ENCODE measurements at places on chromosomes 4 and X.
A peak's percentile ranks its signal among the peaks of the same experiment; 100 is the strongest.

DNA sequence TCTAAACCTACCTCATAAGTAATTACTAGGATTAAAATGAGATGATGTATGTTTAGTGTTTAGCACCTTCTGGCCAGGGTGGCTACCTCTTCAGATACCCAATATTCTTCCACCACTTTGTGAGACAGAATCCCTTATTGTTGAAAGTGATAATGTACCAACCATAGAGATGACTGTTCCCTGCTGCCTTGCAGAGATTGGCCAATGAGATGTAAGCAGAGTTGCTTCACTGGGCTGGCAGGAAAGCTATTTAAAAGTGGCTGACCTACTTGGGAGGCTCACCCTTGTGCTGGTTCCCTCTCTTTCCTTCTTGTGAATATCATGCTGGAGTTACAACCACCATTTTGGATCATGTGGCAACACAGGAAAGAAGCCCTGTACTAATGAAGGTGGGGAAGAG is 58.9 kb downstream of the TMEM154 start:
- DNase-seq = no peak

- no peak for DNase-seq
Measured at GRCh38 chr4:89712141-89712540, 124.8 kb downstream of the SNCA start.

DNA sequence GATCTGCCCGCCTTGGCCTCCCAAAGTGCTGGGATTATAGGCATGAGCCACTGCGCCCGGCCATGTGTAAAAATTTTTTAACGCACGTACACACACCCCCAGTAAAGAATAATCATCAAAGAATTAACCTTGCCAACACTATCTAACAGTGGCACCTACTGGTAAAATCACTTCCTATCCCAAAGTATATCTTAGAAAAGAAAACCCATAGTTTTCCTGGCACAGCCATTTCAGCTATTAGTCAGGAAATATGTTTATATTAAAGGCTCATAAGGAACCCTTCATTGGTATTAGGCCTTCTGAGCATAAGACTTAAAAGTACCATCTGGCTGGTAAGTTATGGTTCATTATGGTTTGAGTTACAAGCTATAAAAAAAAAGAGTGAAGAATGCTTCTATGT is 14.1 kb downstream of the S100G start:
- no peak for DNase-seq

- DNase-seq = no peak
Measured at GRCh38 chr4:112379306-112379705, 82.1 kb downstream of the ALPK1 start.

- no peak for DNase-seq
Measured at GRCh38 chr4:141455651-141456050, 180.7 kb upstream of the IL15 start.

DNA sequence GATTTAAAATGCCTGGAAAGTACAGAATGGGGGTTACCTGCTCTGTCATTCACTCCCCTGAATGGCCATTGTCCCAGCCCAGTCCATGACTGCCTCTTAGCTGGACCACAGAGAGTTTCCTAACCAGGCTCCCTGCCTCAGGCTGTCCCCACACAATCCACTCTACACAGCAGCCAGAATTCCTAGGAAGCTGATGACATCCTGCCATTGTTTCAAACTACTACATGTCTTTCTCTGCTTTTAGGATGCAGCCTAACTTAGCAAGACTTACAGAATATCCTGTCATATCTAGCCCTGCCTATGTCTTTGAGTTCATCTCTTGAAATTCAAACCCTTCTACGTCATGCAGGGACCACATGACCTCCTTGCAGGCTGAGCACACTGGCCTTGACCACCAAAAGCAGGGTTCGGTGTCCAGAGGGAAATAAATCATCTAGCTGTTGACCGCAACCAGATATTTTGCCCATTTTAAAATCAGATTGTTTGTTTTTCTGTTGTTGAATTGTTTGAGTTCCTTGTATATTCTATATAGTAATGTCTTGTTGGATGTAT is 16.1 kb upstream of the CRMP1 start:
- no peak for DNase-seq

DNA sequence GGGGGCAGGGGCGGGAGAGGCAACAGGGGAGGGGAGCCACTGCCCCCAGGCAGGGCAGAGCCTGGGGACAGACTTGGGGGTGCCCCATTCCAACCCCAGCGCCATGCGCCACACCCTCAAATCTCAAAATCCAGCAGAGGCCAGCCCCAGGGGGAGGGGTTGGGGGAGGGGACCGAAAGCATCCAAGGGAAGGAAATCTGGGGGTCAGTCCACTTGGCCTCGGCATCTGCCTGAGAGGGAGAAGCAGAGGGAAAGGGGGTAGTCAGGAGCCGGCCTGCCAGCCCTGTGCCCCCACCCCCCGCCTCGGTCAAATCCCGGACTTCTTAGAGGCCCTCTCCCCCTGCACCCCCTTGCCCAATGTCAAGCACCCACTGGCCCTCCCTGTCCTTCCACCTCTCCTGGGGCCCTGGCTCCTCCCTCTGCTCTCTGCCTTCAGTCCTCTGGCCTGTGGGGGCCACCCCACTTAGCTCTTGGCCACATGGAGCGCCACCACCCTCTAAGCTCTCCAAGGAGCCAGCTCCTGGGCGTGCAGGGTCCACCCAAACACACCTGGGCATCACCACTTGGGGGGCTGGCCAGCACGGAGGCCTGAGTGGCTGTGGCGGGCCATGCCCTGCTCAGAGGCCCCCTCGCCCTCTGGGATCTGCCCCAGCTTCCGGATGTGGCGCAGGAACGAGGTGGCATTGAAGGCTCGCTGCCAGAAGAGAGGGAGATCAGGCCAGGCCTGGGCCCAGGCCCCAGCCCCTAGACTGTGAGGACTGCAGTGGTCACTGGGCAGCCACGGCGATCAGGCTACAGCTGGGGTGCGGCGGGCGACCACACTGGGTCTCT is 3.5 kb downstream of the PNCK start:
- DNase-seq = no peak

GRCh38 chr4:85953651-85954018 is 406.2 kb downstream of the MAPK10 start:
- DNase-seq = no peak

- DNase-seq = no peak
Measured at GRCh38 chr4:165288639-165289422, 38.6 kb upstream of the MSMO1 start.

DNA sequence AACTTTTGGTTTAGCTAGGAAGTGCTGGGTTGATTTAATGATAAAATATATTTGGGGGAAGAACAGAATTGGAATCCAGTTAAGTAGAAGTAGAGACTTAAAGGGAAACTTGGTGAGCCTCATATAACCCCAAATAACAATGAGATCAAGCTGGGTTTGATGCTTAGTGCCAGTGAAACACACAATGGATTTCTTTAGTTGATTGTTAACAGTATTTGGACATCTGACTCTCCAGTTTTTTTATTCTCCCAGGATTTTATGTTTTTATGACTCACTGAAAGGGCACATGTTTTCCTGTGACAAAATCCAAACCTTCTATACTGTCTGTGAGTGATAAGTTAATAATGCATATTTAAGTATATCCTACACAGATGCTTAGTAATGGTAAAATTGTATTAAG is 2.7 kb upstream of the NEUROG2 start:
- no peak for DNase-seq

DNA sequence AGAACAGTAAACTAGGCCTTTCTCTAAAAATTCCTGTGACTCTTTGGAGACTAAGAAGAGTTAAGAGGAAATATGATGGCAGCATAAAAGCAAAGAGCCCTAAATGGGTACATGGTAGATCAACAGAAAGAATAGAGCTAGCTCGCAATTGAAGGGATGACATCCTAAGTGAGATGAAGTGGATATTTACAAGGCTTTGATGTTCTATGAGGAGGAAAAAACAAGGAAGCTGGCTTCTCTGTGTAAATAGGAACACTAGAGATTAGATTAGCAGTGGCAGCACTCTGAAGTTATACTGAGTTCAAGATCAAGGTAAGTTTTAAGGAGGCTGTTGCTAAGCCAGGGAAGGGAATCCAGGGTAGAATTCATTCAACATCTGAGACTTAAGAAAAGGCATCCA is 73.1 kb upstream of the MBNL3 start:
- DNase-seq = no peak

DNA sequence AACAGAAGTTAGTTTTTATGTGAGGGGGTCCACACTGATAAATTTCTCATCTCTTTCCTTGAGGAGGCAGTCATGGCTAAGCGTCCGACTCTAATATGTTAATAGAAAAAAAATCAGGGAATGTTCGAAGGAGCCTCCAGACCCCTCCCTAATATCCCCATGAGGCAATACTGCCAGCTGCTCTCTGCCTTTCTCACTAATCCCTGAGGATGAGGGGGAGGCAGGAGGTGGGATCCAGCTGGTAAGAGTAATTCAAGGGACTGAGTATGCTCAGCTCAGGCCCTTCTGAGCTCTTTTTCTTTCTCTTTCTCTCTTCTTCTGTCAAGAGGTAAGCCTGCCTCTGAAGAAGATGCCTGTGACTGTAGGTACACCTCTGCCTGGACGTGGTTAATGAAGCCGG is 51.7 kb downstream of the PIR start:
- no peak for DNase-seq

DNA sequence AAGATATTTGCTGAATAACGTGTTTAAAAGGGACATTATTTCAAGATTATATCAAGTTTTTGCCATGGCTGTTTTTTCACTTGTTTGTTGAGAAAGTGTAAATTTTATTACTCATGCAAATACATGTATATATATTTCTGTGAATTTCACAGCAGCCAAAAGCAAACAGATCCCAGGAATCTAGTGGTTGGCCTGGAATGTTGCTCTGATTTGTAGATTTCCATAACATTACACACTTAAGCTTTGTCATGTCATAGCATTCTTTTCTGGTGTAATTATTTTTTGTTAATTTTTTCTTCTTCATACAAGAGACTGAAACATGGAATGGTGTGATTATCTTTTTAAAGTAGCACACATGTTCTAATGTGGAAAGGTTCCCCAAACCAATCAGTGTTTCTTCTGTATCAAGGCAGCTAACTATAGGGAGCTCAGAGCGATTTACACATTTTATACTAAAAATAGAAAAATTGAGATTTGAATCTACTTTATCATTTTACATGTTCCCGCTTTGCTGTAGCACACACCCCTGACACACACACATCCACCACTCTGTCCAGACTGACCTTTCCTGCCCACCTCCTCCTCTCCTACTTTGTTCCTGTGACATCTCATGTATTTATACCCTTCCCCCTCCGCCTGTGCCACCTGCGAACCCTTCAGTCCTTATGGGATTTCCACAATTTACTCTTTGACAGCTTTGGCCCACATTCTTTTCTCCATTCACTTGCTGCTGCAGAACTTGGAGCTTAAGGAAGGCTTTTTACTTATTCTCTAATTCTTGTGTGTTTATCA is 20.3 kb downstream of the RUFY3 start:
- no peak for DNase-seq

- DNase-seq = no peak
Measured at GRCh38 chr4:70399319-70399718, 1.6 kb downstream of the OPRPN start.

- DNase-seq = peak; percentile 35
Measured at GRCh38 chrX:149830192-149830873, 48.6 kb downstream of the MAGEA9 start.

DNA sequence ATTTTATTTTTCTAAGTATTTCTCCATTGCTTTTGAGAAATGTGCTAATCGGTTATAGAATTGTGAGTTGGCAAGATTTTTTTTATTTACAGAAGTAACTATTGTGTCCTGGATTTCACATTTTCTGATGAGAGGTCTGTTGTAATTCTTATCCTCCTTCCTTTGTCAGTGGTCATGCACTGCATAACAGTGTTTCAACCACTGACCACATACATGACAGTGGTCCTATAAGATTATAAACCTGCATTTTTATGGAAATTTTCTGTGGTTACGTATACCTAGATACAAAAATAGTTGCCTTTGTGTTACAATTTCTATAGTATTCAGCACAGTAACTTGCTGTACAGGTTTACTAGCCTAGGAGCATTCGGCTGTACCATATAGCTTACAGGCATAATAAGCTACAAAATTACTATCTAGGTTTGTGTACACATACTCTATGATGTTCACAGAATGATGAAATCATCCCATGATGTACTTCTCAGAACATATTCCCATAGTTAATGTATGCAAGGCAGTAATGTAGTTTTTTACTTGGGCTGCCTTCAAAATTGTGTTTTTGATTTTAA is 47.8 kb downstream of the APELA start:
- DNase-seq = no peak

- no peak for DNase-seq
Measured at GRCh38 chr4:90122355-90122748, 4.8 kb upstream of the CCSER1 start.

- no peak for DNase-seq
Measured at GRCh38 chr4:173502282-173502681, 27.7 kb downstream of the HAND2 start.

- no peak for DNase-seq
Measured at GRCh38 chr4:508675-509638, 9.9 kb downstream of the PIGG start.

DNA sequence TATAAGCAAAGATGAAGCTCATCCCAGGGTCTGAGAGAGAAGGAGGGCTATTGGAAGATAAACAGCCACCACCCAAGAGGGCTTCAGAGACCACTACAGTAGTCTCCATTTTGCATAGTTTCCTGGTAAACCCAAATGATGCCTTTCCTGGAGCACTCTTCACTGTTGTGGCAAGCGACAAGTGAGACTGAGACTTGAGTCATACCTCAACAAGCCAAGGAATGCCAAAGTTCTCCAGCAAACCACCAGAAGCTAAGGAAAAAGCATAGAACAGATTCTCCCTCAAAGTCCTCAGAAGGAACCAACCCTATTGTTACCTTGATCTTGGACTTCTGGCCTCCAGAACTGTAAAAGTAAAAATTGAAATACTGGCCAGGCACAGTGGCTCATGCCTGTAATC is 65.9 kb downstream of the LARP7 start:
- no peak for DNase-seq

DNA sequence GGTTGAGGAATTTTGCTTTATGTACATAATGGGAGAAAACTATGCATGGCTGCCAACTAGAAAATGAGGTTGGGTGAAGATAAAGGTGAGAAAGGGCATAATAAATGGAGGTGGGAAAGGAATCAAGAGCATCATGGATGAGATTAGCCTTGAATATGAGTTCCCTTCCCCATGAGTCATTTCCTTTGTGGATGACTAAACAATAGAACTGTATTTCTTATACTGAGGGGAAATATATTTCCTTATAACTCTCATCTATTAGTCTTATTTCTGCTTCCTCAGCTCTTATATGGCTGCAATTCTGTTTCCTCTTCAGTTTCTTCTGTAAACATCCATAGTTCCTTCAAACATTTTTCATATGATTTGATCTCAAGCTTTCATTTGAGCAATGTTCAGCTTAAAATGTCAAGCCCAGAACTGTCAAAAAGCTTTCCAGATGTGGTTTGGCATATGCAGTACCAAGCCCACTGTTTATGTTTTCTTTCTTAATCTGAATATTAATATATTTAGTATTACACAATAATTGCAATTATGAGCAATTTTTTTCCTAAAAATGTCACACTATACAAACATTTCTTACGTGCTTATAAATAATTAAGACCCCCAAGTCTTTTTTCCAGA is 100.7 kb upstream of the GRPR start:
- no peak for DNase-seq

- no peak for DNase-seq
Measured at GRCh38 chr4:181301735-181302710, 941.2 kb upstream of the TENM3 start.
